Neural cell (in vitro differentiated cells): ENCODE measurements at places on chromosomes 2 and 18. TPM values are rescaled to one million over a fixed set of nuclear protein-coding genes. Genes with fewer than 3 reads are reported as not detected.

Gene NEU2
- polyA plus RNA-seq: not detected in 2 replicates

Gene MFSD2B
- polyA plus RNA-seq: 0.27 and 0.70 TPM in 2 replicates

Gene COL5A2
- polyA plus RNA-seq: 3.6 and 6.6 TPM in 2 replicates

Gene MREG
- polyA plus RNA-seq: 5.8 and 9.1 TPM in 2 replicates

Gene STAT4
- polyA plus RNA-seq: 3.7 and 5.1 TPM in 2 replicates

Gene ACTG2
- 0.67 and 1.6 TPM in 2 replicates for polyA plus RNA-seq

Gene TXNDC2
- 0.41 TPM in 1 of 2 replicates, not detected in the other for polyA plus RNA-seq
